Activated T-helper 1 cell treated with anti-CD3 and anti-CD28 coated beads, Interleukin-2, amount 50 U/mL, for 16 hours (primary cell): ENCODE measurements at places on chromosomes 6 and 20.

GRCh38 chr6:4644996-4645395, 131.2 kb upstream of the CDYL start:
- DNase-seq = no peak

DNA sequence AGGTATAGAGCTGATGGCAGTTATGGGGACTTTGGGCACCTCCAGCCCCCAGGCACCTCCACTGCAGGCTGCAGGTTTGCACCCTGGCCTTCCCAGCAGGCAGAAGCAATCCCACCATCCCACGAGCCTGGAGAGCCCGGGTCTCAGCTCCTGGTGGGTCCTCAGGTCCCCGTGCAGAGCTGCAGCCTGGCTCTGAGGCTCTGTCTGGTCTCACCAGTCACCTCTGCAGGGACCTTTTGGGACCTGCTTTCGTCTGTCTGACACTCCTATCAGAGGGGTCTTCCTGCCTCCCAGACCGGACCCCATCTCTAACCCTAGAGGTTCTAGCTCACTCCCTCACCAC, 41.9 kb downstream of the FGD2 start:
- DNase-seq = no peak

DNA sequence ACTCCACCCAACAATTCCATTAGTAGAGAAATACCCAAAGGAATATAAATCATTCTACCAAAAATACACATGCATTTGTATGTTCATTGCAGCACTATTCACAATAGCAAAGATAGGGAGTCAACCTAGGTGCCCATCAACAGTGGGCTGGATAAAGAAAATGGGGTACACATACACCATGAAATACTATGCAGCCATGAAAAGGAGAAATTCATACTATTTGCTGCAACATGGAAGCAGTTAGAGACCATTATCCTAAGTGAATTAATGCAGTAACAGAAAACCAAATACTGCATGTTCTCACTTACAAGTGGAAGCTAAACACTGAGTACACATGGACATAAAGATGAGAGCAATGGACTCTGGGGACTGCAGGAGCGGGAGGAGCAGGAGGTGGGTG, 72.4 kb upstream of the MBOAT1 start:
- no peak for DNase-seq

- no peak for DNase-seq
These were observed 47.9 kb downstream of the KHDC1L start for GRCh38 chr6:73177221-73177944.

- DNase-seq = no peak
These were observed 59.0 kb downstream of the PSMG4 start for GRCh38 chr6:3317741-3318211.

GRCh38 chr6:42136508-42137193, 5.8 kb downstream of the C6orf132 start:
- DNase-seq = no peak
